Foreskin melanocyte (primary cell): ENCODE measurements at places on chromosomes 11 and 22.

- no peak for DNase-seq
Observed at GRCh38 chr11:79436919-79437277, 3.9 kb downstream of the TENM4 start.

GRCh38 chr22:49749227-49749626 is 78.4 kb downstream of the BRD1 start:
- DNase-seq: no peak

DNA sequence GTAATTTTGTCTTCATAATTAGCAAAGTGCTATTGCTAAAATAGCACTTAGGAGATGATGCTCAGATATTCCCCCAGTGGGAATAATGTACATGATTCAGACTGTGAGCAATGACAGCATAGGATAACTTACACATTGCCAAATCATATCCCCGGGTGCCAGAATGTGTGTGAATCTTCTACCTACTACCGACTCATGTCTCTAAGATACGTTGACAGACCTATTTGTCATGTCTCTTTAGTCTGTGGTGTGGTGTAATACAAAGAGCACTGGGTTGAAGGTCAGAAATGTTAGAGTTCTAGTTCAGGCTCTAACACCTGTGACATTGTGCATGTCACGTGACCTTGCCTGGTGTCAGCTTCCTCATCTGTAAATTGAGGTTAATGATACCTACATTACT is 31.0 kb upstream of the PICALM start:
- DNase-seq: no peak

- peak; percentile 82 for DNase-seq
Observed at GRCh38 chr11:126355926-126356897, 726 bp downstream of the ST3GAL4 start.

GRCh38 chr22:28977481-28977971 is 84.1 kb downstream of the C22orf31 start:
- no peak for DNase-seq

DNA sequence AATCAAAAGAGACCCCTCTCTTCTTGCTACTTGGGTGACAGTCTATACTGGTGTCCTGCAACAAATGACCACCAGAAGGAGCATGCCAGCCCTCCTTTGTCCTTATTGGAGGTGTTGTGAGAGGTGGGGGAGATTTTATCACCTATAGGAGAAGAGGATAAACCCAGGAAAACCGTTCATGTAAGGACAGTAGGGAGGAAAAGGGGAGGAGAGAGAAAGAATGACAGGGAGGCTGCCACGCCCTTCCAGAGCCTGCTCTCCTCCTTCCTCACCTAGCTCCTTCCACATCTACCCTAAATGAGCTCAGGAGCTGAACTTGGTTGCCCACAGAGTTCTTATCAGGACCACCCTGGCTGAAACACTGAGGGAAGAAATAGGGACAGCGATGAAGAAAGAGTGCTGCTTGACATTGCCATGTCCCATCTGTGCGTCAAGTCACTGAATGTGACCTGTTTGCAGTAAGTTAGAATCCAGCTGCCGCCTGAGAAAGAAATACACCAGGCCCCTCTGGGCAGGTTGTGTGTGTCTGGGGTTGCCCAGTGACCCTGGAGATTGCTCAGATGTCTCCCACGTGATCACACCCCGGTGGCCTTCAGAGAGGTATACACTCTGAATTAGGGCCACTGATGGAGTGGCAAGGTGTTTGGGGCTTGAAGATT is 40.4 kb upstream of the ETS1 start:
- DNase-seq: no peak

DNA sequence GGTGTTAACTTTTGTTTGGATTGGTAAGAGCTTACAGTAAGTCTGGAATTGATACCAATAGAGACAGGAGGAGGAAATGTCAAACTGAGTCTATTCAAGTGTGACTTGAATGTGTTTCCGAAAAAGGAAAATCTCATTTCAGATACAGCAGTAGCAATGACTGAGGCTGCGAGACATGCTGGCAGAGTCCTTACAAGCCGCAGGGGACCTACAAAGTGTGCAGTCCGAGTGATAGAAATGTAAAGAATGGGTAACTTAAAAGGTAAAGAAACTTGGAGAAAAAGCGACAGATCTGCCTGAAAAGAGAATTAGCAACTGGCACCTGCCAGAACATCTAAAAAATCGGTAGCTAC is 444 bp downstream of the CWF19L2 start:
- DNase-seq: peak; percentile 3

DNA sequence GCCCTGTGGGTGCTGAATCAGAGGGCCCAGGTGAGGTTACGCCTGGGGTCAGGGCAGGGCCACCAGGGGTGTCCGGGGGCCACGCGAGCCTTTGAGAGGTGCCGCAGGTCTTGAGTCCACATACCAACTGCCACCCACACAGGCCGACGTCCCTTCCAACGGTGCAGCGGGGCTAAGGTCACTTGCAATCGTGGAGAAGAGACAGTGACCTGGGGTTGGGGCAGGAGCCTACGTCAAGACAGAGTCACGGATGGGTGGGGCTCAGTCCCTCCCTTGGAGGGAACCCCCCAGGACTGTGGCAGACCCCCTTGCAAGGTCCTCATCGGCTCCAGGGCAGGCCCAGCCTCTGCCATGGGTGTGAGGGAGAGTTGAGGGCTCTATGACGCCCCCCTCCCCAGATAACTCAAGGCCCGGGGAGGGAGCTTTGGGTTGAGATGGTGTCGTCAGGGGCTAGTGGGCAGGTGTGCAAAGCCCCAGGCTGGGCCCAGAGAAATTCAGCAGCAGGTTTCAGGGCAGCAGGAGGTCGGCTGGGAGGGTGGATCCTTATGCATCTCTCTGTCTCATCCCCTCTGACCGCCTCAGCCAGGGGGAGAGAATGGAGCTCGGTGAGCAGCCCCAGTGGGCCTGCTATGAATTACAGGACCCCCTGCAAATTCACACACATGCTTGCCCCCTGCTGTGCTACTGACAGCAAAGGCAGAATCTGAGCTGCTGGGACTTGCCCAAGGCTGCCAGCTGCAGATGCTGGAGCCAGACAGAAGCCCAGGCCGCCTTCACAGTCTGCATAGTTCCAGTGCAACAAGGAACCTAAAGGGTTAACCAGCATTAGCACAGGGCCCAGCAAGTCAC is 60.0 kb downstream of the MYEOV start:
- DNase-seq: no peak

- no peak for DNase-seq
Observed at GRCh38 chr11:47144541-47144940, 32.1 kb downstream of the ARFGAP2 start.

GRCh38 chr11:7436657-7437056 is 48.6 kb upstream of the OLFML1 start:
- DNase-seq: no peak

- DNase-seq: no peak
Observed at GRCh38 chr22:45261407-45262088, 20.9 kb upstream of the KIAA0930 start.

GRCh38 chr22:43820651-43821305 is 8.7 kb upstream of the EFCAB6 start:
- no peak for DNase-seq

GRCh38 chr22:50739279-50739691 is 1.3 kb downstream of the ACR start:
- DNase-seq: no peak

- peak; percentile 44 for DNase-seq
Observed at GRCh38 chr22:28582806-28583205, 96.8 kb downstream of the TTC28 start.

DNA sequence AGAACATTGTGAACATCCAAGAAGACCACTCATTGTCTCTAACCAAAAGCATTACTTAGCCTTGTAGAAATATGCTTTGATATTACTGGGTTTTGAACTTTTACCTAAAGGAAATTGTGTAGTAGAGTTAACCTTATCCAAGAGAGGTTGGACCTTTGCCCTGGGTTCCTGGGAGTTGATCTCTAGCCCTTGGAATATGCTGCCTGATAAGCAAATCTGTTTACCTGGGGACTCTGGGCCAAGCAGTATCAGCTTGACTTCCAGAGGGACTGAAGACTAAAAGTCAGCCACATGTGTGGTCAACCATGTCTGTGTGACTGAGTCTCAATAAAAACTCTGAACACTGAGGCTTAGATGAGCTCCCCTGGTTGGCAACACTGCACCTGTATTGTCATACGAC is 44.1 kb upstream of the CWF19L2 start:
- no peak for DNase-seq

DNA sequence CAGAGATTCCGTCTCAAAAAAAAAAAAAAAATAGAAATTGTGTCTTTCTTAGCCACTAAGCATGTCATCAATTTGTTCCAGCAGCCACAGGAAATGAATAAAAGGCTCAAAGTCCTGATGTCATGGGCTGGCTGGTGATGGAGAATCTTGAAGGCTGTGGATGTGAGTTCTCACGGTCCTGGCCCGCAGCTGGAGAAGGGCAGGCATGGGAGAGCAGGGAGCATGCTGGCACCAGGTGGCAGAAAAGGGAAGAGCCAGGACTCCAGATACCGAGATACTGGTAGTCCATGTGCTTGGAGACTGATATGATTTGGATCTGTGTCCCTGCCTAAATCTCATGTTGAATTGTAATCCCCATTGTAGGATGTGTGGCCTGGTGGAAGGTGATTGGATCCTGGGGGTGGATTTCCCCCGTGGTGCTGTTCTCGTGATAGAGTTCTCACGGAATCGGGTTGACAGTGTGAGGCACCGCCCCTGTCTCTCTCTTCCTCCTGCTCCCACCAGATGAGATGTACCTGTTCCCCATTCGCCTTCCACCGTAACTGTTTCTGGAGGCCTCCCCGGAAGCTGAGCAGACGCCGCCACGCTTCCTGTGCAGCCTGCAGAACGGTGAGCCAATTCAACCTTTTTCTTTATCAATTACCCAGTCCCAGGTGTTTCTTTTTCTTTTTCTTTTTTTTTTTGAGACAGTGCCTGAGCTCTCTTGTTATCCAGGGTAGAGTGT is 18.1 kb downstream of the MRGPRD start:
- DNase-seq: peak; percentile 37

GRCh38 chr22:47084226-47084625 is 321.8 kb downstream of the TBC1D22A start:
- DNase-seq: no peak

- DNase-seq: no peak
Observed at GRCh38 chr22:40251106-40251505, 73.4 kb downstream of the TNRC6B start.

DNA sequence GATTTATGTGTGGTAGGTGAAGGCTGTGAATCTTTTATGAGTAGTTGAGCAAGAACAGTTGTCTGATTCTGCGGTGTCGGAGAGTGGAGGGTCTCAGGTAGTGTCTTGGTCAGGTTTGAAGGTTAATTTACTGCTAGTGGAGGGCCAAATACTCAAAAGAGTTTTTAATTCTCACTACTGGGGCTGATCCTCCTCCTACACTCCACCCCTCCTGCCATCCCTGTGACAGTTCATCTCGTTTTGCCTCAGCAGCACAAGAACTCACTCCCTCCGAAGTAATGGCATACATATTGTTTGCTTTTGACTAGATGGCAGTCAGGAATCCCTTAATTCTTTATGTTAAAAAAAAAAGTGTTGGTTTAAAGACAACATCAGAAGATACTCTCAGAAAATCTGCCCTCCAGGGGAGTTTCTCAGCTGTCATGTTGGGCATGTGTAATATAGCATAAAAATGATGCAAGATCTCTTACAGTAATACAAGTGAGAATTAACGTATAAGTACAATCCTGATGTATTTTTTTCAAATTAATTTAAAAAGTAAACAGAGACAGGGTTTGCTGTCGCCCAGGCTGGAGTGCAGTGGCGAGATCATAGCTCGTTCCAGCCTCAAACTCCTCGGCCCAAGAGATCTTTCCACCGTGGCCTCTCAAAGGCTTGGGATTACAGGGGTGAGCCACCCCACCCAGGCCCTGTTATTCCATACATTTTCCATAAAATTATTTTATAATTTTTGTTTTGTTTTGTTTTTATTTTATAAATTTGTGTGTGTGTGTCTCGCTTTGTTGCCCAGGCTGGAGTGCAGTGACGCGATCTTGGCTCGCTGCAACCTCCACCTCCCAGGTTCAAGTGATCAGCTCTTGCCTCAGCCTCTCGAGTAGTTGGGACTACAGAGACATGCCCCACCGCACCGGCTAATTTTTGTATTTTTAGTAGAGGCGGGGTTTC is 1.3 kb downstream of the FAR1 start:
- DNase-seq: no peak

GRCh38 chr11:12712132-12712531 is 37.9 kb downstream of the TEAD1 start:
- DNase-seq: no peak

- DNase-seq: no peak
Observed at GRCh38 chr11:118091690-118092089, 4.9 kb upstream of the SMIM35 start.

DNA sequence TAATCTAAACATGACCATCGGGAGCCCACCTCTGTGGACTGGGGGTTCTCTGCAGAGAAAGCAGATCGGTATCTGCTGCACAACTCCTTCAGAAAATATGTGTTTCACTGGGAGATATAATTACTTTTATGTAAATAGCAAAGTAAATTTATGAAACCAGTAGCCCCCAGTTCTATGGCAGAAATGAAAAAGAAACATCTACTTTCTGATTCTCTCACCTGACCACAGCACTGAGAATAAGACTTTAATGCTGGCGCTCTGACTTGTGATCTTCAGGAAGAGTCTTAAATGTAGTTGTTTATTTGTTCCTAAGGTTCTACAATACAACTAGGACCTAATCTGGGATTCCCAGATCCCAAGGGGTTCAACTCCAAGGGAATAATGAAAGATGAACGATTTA is 518.0 kb downstream of the DLG2 start:
- DNase-seq: no peak

DNA sequence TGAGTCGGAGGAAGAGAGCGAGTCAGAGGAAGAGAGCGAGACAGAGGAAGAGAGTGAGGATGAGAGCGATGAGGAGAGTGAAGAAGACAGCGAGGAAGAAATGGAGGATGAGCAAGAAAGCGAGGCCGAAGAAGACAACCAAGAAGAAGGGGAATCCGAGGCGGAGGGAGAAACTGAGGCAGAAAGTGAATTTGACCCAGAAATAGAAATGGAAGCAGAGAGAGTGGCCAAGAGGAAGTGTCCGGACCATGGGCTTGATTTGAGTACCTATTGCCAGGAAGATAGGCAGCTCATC is 780 bp downstream of the TRIM44 start:
- no peak for DNase-seq

DNA sequence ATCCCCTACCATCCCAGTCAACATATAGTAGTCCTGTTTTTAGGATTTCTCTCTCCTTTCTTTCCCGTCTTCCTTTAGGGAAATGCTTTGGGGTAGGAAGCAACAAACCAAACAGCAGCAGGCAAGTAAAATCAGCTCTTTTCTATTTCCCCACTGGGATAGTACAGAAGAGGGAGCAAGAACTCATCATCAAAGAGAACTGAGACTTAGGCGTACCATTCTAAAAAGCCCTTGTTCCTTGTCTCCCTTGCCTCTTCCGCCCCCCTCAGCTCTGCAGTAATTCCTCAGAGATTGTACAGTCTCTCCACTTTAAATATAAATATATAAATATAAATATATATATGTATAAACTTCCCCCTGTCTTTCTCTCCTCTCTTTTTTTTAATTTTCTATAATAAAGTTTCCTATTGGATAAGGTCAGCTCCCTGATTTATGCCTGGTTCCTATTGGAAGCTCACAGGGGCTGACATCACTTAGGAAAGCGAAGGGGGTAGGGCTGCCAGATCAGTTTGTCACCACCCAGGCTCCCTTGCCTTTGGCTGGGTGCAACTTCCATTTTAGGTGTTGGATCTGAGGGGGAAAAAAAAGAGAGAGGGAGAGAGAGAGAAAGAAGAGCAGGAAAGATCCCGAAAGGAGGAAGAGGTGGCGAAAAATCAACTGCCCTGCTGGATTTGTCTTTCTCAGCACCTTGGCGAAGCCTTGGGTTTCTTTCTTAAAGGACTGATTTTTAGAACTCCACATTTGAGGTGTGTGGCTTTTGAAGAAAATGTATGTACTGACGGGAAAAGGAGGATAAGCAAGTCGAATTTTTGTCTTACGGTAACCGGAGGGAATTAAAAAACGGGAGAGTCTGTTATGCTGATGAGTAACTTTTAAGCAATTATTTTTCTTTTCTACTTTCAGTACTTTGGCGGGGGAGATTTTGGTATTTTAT is at the start of gene CTNND1:
Gene CTNND1 (plus strand): TSS at position 502 of the 934 bp plus-strand sequence. CDS start 29,677 bp downstream, outside the sequence.
- peak; percentile 97 for DNase-seq
